ENCODE measurements at places on chromosomes 2 and 18. TPM values are rescaled to one million over a fixed set of nuclear protein-coding genes. Genes with fewer than 3 reads are reported as not detected.
A peak's percentile ranks its signal among the peaks of the same experiment; 100 is the strongest.

Gene MARS2
- 25.1 TPM for total RNA-seq

Gene LBH
- 89.2 TPM for total RNA-seq

Gene ACMSD
- total RNA-seq: not detected

Gene UBE2F
- total RNA-seq: 58.9 TPM

Gene CREG2
- not detected for total RNA-seq

Gene GALNT3
- 1.5 TPM for total RNA-seq

Gene MPHOSPH10
- 69.5 TPM for total RNA-seq

Gene MAP2
- 0.21 TPM for total RNA-seq

Gene EVA1A
- 0.36 TPM for total RNA-seq

DNA sequence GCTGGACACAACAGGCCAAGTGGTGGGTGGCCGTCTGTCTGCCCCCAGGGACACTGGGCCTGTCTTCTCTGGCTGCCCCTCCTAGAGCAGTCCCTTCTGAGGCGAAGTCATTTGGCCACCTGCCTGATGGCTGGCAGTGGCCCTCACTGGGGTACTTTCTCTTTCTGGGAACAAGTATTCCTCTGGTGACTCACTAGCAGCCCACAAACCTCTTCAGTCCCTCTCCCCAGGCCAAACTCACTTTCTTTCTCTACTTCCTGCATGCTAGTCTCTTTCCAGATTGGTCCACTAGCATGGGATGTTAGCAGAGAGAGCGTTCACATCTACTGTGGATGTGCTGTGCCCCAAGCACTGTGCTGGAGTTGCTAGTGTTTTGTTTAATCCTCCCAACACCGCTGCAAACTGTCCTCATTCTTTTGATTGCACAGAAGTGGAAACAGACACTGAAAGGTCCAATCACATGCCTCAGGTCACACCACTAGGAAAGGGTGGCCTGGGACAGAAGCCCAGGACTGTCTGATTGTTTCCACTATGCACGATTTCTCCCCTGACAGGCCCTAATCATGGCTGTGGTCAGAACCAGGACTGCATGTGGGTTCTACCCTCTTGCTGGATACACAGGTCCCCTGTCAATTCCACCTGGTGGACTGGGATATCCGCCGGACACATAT lies 5.2 kb downstream of the DYSF start:
- no peak for DNase-seq
- no peaks in the 10 kb centered on the region for H3K4me1 ChIP-seq
- no peak overlapping the region for H3K27ac ChIP-seq
- H3K36me3 ChIP-seq: peaks cover 1% of the 10 kb centered on the region
- no peak overlapping the region for H3K4me3 ChIP-seq

- no peaks in the 10 kb centered on the region for H3K27me3 ChIP-seq
- H3K27ac ChIP-seq: peak overlapping the region; percentile 88
- DNase-seq: no peak
- peaks cover 26% of the 10 kb centered on the region for H3K36me3 ChIP-seq
These were observed 1.2 kb upstream of the C2orf15 start for GRCh38 chr2:99140056-99140859.

GRCh38 chr2:168643979-168644378 lies 158.5 kb upstream of the NOSTRIN start:
- H3K27me3 ChIP-seq: no peaks in the 10 kb centered on the region
- DNase-seq: no peak
- no peak overlapping the region for H3K4me3 ChIP-seq
- H3K4me1 ChIP-seq: peaks cover 21% of the 10 kb centered on the region
- no peak overlapping the region for H3K27ac ChIP-seq
- H3K36me3 ChIP-seq: peaks cover 27% of the 10 kb centered on the region

- no peaks in the 10 kb centered on the region for H3K36me3 ChIP-seq
- no peak overlapping the region for H3K27ac ChIP-seq
- no peaks in the 10 kb centered on the region for H3K4me1 ChIP-seq
- no peak for DNase-seq
- peaks cover 36% of the 10 kb centered on the region for H3K27me3 ChIP-seq
These were observed 47.0 kb downstream of the LRP2 start for GRCh38 chr2:169315357-169315756.

- H3K4me1 ChIP-seq: no peaks in the 10 kb centered on the region
- no peak overlapping the region for H3K4me3 ChIP-seq
- H3K36me3 ChIP-seq: no peaks in the 10 kb centered on the region
- no peaks in the 10 kb centered on the region for H3K27me3 ChIP-seq
- no peak for DNase-seq
These were observed 565.2 kb upstream of the LINC00305 start for GRCh38 chr18:64714086-64714485.

- no peaks in the 10 kb centered on the region for H3K36me3 ChIP-seq
- H3K4me1 ChIP-seq: peaks cover 6% of the 10 kb centered on the region
- no peak for DNase-seq
- H3K4me3 ChIP-seq: no peak overlapping the region
These were observed 90.8 kb downstream of the DSEL start for GRCh38 chr18:67425672-67426071.

DNA sequence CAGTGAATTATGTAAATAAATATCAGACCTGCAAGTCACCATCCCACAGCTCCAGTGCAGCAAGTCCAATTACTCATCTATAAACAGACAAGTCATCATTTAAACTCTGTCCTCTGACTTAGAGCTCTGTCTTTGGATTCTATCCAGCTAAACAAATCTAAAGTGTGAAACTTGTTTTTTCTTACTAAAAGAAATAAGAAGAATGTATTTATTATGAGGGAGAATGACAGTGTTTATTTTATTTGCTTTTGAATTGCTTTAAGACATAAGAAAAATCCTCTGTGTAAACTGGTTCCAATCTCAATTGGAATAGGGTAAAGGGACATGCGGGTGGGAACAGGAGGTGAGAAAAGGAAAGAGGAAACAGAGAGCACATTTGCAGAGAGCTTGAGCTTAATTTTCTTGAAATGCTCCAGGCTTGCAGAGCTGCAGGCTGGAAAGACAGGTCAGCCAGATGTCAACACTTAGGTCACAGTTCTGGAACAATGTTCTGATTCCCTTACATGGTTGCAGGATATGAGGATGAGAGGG lies 355.8 kb downstream of the MEIS1 start:
- no peak for DNase-seq
- no peaks in the 10 kb centered on the region for H3K36me3 ChIP-seq
- no peaks in the 10 kb centered on the region for H3K4me1 ChIP-seq
- peaks cover 3% of the 10 kb centered on the region for H3K27me3 ChIP-seq

DNA sequence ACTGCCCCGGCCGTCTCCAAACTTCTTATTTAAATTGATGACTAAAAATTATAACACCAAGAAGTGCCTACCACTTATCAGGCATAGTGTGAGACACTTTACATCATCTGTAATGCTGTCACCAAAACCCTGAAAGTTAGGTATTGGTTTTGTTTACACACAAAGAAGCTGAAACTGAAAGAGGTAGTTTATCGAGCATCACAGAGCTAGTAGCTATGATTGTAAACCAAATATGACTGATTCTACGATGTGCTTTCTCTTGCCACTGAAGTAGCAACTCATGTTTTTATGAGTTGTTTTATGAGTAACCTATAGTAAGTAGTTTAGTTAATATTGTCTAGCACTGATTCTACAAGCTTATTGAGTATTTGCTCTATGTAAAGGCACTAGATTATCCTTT lies 31.5 kb downstream of the DYNC1I2 start:
- H3K27me3 ChIP-seq: no peaks in the 10 kb centered on the region
- H3K36me3 ChIP-seq: peaks cover 7% of the 10 kb centered on the region
- no peak overlapping the region for H3K4me3 ChIP-seq
- H3K27ac ChIP-seq: no peak overlapping the region

- no peak for DNase-seq
- H3K27ac ChIP-seq: no peak overlapping the region
- no peak overlapping the region for H3K4me3 ChIP-seq
- no peaks in the 10 kb centered on the region for H3K4me1 ChIP-seq
These were observed 15.3 kb upstream of the PTPN4 start for GRCh38 chr2:119744335-119744939.

- DNase-seq: no peak
- H3K27ac ChIP-seq: no peak overlapping the region
- peaks cover 1% of the 10 kb centered on the region for H3K4me1 ChIP-seq
- H3K36me3 ChIP-seq: no peaks in the 10 kb centered on the region
These were observed 8.7 kb upstream of the SERPINB13 start for GRCh38 chr18:63578357-63578958.

DNA sequence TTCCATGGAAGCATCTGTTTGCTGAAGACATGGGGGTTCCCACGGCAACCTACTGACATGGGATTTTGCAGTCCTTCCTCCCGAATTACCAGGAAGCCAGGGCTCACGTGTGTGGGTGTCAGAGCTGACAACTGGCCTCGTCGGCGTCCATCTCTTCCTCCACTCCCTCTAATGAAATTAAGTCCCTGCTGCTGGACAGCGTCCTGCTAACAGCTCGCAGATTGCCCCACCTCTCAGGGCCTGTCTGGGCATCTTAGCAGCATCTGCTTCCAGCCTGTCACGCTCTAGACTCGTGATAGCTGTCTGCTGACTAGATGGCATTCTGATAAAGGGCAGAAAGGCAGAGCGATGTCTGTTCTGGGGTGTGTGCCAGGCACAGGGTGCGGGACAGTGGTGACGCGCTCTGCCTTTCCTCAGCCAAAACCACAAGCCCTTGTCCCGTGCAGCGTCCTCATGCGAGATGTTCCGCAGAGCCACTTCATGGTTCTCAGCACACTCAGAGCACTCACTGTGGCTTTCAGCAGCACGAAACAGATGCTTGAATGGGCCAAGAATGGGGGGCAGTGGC lies 161.1 kb downstream of the ARL4C start:
- H3K4me1 ChIP-seq: peaks cover 49% of the 10 kb centered on the region
- no peaks in the 10 kb centered on the region for H3K27me3 ChIP-seq
- H3K36me3 ChIP-seq: peaks cover 12% of the 10 kb centered on the region
- H3K27ac ChIP-seq: peak overlapping the region; percentile 81
- H3K4me3 ChIP-seq: peak overlapping the region; percentile 37

DNA sequence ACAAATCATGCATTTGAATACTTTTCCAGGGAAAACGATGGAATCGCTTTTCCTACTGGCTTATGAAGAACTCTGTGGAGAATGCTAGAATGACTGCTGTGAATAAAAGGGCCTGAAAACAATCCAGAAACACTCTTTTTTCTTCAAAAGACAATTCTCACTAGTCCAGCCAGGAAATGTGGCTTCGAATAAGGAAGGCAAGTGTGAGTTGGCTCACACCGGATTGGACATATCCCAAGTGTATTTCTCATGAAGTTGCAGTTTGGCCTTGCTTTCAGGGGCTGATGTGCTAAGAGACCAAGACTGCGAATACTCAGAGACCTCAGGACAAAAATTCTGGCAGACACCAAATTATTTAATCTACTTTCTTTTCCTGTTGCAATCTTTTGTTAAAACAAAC lies 54.1 kb downstream of the FIGN start:
- no peaks in the 10 kb centered on the region for H3K27me3 ChIP-seq
- H3K36me3 ChIP-seq: no peaks in the 10 kb centered on the region
- no peak for DNase-seq
- no peaks in the 10 kb centered on the region for H3K4me1 ChIP-seq
- no peak overlapping the region for H3K4me3 ChIP-seq
- H3K27ac ChIP-seq: no peak overlapping the region

DNA sequence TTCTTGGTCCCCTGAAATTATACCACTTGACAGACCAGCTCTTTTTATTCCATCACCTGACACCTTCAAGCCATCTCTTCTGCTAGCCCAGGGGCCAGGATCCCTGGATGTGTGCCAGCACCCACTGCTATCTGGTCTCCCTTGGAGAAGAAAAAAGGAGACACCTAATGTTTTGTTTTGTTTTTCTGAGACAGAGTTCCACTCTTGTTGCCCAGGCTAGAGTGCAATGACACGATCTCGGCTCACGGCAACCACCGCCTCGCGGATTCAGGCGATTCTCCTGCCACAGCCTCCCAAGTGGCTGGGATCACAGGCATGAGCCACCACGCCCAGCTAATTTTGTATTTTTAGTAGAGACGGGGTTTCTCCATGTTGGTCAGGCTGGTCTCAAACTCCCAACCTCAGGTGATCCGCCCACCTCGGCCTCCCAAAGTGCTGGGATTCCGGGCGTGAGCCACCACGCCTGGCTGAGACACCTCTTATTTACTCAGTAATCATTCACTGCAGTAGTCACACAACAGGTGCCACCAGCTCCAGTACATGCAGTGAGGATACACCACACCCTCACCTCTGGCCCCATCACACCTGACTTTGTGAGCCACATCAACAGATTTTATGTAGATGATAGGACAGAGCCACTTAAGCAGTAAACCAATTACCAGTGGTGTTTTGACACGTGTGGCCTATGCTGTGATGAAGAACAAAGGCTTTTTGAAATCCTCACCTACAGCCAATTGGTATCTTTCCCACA lies 42.8 kb upstream of the PCBP1 start:
- H3K27me3 ChIP-seq: no peaks in the 10 kb centered on the region
- peaks cover 18% of the 10 kb centered on the region for H3K36me3 ChIP-seq
- peaks cover 11% of the 10 kb centered on the region for H3K4me1 ChIP-seq
- DNase-seq: no peak
- peak overlapping the region; percentile 58 for H3K27ac ChIP-seq

- H3K4me1 ChIP-seq: no peaks in the 10 kb centered on the region
- H3K27me3 ChIP-seq: peaks cover 22% of the 10 kb centered on the region
These were observed 108.9 kb upstream of the ZNF236 start for GRCh38 chr18:76713432-76713831.
